ENCODE measurements at places on chromosomes 6 and 20. TPM values are rescaled to one million over a fixed set of nuclear protein-coding genes. Genes with fewer than 3 reads are reported as not detected.

Gene C20orf144
- not detected for total RNA-seq

GRCh38 chr6:53701333-53702218 lies 36.0 kb upstream of the KLHL31 start:
- H3K27me3 ChIP-seq = no peaks in the 10 kb centered on the region
- no peak overlapping the region for H3K27ac ChIP-seq
- H3K36me3 ChIP-seq = no peaks in the 10 kb centered on the region
- no peak overlapping the region for H3K4me3 ChIP-seq
- no peak for DNase-seq
- no peaks in the 10 kb centered on the region for H3K4me1 ChIP-seq

Gene MAS1
- not detected for total RNA-seq

Gene SLC35F1
- total RNA-seq = 0.09 TPM

GRCh38 chr6:158911746-158912480 lies 88.1 kb downstream of the RSPH3 start:
- no peaks in the 10 kb centered on the region for H3K27me3 ChIP-seq
- no peak overlapping the region for H3K4me3 ChIP-seq
- no peak for DNase-seq
- peaks cover 61% of the 10 kb centered on the region for H3K4me1 ChIP-seq
- H3K36me3 ChIP-seq = no peaks in the 10 kb centered on the region
- H3K27ac ChIP-seq = peak overlapping the region; percentile 86

GRCh38 chr20:46022411-46023147 lies 6.4 kb upstream of the SLC12A5 start:
- peaks cover 12% of the 10 kb centered on the region for H3K27me3 ChIP-seq
- H3K27ac ChIP-seq = no peak overlapping the region
- H3K36me3 ChIP-seq = no peaks in the 10 kb centered on the region
- no peak for DNase-seq
- peaks cover 16% of the 10 kb centered on the region for H3K4me1 ChIP-seq
- H3K4me3 ChIP-seq = peak overlapping the region; percentile 64

DNA sequence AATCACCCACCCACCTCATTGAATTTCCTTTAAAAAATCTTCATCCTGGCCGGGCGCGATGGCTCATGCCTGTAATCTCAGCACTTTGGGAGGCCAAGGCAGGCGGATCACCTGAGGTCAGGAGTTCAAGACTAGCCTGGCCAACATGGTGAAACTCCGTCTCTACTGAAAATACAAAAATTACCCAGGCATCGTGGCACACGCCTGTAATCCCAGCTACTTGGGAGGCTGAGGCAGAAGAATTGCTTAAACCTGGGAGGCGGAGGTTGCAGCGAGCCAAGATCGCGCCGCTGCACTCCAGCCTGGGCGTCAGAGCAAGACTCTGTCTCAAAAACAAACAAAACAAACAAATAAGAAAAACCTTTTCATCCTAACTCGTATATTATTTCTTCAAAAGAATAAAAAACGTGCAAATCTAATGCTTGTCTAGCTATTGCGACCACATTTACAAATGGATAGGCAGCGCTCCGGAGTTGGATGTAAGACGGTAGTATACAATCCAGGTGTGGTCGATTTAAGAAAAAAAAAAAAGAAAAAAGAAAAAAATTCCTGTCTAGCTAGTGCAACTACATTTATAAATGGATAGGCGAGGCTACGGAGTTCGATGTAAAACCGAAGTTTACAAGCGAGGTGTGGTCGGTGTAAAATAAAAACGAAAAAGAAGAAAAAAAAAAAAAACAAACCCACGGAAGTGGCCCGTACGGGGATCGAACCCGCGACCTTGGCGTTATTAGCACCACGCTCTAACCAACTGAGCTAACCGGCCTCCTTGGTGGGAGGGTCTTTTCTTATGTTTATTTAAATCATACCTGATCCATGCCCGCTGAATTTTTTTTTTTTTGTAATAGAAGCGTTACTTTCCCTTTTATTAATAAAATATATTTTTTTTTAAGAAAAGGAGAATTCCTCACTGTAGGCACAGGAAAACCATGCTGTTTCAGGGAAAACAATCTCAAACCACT lies 70.7 kb upstream of the PRSS16 start:
- H3K36me3 ChIP-seq = no peaks in the 10 kb centered on the region
- H3K4me1 ChIP-seq = peaks cover 21% of the 10 kb centered on the region
- H3K4me3 ChIP-seq = peak overlapping the region; percentile 76
- no peaks in the 10 kb centered on the region for H3K27me3 ChIP-seq
- DNase-seq = no peak

Gene GCNT2
- 10.2 TPM for total RNA-seq

GRCh38 chr20:34794006-34794585 lies 31.4 kb downstream of the NCOA6 start:
- no peak overlapping the region for H3K4me3 ChIP-seq
- H3K4me1 ChIP-seq = no peaks in the 10 kb centered on the region
- no peak overlapping the region for H3K27ac ChIP-seq
- H3K27me3 ChIP-seq = no peaks in the 10 kb centered on the region

- no peak overlapping the region for H3K4me3 ChIP-seq
- no peaks in the 10 kb centered on the region for H3K27me3 ChIP-seq
- H3K36me3 ChIP-seq = no peaks in the 10 kb centered on the region
- no peak overlapping the region for H3K27ac ChIP-seq
Observed at GRCh38 chr6:169363590-169363989, 109.9 kb upstream of the THBS2 start.

GRCh38 chr6:43804550-43805223 lies 34.7 kb downstream of the VEGFA start:
- no peak overlapping the region for H3K27ac ChIP-seq
- no peaks in the 10 kb centered on the region for H3K27me3 ChIP-seq
- no peak overlapping the region for H3K4me3 ChIP-seq

- peaks cover 55% of the 10 kb centered on the region for H3K4me1 ChIP-seq
- no peaks in the 10 kb centered on the region for H3K36me3 ChIP-seq
- H3K27ac ChIP-seq = peak overlapping the region; percentile 33
- no peak for DNase-seq
- no peaks in the 10 kb centered on the region for H3K27me3 ChIP-seq
Observed at GRCh38 chr6:11432091-11432490, 105.5 kb upstream of the TMEM170B start.

GRCh38 chr6:126976253-126976797 lies 142.1 kb upstream of the RSPO3 start:
- H3K4me3 ChIP-seq = no peak overlapping the region
- H3K27me3 ChIP-seq = no peaks in the 10 kb centered on the region
- no peaks in the 10 kb centered on the region for H3K4me1 ChIP-seq
- DNase-seq = no peak
- no peak overlapping the region for H3K27ac ChIP-seq
- no peaks in the 10 kb centered on the region for H3K36me3 ChIP-seq

- H3K27ac ChIP-seq = no peak overlapping the region
- DNase-seq = no peak
- H3K36me3 ChIP-seq = no peaks in the 10 kb centered on the region
- H3K4me3 ChIP-seq = no peak overlapping the region
Observed at GRCh38 chr20:13277663-13278295, 56.7 kb downstream of the ISM1 start.

- no peak overlapping the region for H3K27ac ChIP-seq
- no peak for DNase-seq
- H3K4me3 ChIP-seq = no peak overlapping the region
Observed at GRCh38 chr20:34892671-34893070, 16.3 kb downstream of the ACSS2 start.

DNA sequence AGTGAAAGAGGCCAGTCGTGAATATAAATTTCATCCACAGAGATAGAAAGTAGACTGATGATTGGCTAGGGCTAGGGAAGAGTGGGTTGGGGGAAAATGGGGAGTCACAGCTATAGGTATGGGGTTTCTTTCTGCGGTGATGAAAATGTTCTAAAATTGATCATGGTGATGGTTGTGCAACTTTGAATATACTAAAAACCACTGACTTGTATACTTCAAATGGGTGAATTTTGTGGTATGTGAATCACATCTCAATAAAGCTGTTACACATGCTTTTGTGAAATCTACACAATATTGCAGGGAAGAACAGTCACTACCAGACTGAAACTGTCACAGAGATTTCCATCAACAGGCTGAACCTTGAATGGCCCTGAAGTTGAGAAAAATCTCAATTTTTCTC lies 61.5 kb downstream of the LYRM4 start:
- no peak overlapping the region for H3K4me3 ChIP-seq
- no peaks in the 10 kb centered on the region for H3K27me3 ChIP-seq
- no peak overlapping the region for H3K27ac ChIP-seq
- no peak for DNase-seq

- DNase-seq = no peak
- H3K36me3 ChIP-seq = peaks cover 20% of the 10 kb centered on the region
- no peak overlapping the region for H3K4me3 ChIP-seq
- H3K27me3 ChIP-seq = no peaks in the 10 kb centered on the region
Observed at GRCh38 chr20:49634116-49634515, 66.2 kb upstream of the PTGIS start.

DNA sequence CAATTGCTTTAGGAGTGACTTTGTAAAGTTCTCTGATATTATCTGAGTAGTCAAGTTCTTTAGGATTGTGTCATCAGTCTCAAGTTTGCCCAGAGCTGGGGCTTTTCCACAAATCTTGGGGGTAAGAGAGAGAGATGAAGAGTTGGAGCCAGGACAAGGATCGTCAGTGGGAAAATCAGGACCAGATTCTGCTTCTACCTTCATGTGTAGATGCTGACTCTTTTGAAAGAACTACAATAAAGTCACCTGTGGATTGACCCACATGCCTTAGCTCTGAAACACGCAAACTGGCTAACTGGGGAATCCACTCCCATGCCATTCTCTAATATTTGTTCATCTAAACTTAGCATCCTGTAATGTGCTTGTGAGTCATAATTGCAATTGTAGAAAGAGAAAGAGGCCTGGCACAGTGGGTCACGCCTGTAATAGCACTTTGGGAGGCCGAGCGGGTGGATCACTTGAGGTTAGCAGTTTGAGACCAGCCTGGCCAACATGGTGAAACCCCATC lies 15.6 kb upstream of the BICRAL start:
- H3K27ac ChIP-seq = no peak overlapping the region
- H3K4me1 ChIP-seq = peaks cover 16% of the 10 kb centered on the region
- no peak for DNase-seq

- H3K27ac ChIP-seq = no peak overlapping the region
- no peak overlapping the region for H3K4me3 ChIP-seq
- no peak for DNase-seq
Observed at GRCh38 chr20:46720776-46721425, 11.5 kb downstream of the SLC2A10 start.
